ENCODE measurements at places on chromosomes 16 and 17.

GRCh38 chr16:50440991-50441390 lies 72.2 kb upstream of the BRD7 start:
- no peak for DNase-seq

GRCh38 chr16:20249211-20249610 lies 78.1 kb downstream of the GP2 start:
- no peak for DNase-seq

GRCh38 chr16:6110346-6110745 lies 1012.8 kb upstream of the EEF2KMT start:
- DNase-seq: no peak

GRCh38 chr16:52932321-52932720 lies 120.4 kb downstream of the CHD9NB start:
- no peak for DNase-seq

DNA sequence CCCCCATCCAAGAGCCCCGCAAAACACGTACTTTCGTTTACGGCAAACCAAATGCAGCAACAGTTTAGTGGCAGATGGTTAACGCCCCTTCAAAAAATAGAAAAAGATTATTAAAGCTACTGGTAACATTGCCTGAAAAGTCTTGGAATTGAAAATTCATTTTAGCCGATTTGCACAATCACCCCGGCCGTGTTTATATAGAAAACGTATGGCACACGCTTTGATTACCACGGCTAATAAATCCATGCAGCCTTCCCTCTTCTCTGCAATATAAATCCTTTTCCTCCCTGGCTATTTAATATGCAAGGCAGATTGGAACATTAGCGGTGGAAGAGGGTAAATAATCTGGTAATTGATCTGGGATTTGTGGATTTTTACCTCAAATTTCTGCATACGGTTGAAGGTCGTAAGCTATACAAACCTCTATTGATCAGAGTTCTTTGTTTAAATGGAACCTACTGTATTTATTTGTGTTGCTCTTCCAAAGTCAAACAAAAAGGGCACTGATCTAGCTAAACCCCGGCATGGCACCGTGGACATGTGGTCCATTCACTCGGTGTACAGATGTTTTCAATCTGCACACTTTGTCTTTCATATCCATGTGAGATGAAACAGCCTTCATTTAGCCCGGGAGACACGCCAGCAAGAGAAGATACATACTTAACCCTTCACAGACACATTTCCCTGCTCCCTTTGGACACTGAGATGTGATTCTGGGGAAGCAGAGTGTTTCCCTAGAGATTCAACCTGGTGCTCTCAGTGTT lies 238.1 kb upstream of the MAF start:
- DNase-seq: no peak

DNA sequence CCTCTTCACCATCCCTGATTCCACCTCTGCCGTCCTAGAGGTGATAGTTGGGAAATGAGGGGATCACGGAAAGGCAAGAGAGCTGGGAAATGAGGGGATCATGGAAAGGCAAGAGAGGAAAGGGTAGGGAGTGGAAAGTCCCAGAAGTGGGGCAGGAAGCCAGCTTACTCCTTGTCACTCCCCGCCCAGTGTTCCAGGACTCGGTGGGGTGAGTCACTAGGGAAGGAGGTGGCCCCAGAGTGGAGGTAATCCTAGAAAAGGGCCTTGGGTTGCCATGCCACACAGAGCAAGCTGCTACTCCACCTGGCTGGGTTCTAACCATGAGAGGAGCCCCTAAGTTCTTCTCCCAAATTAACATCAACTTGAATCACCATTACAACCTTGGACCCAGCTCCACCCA lies 14.8 kb downstream of the ALOXE3 start:
- DNase-seq: no peak

GRCh38 chr16:75997606-75998005 lies 271.3 kb upstream of the CPHXL start:
- DNase-seq: no peak

DNA sequence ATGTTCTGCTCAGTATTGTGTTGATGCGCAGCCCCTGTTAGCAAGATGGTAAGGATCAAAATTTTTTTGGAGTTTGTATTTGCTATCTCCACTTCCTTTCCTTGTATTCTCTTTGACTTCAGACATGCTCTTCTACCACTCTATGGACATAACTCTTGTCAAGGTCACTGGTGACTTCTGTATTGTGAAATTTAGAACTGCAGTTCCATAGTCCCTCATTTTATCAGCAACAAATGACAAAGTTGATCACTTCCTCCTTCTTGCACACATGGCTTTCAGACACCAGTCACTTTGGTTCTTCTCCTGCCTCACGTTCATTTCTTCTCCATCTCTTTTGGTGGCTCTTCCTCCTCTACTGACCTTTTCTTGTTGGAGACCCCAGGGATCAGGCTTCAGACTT lies 21.1 kb downstream of the COX11 start:
- DNase-seq: no peak

GRCh38 chr16:9817586-9817985 lies 364.6 kb downstream of the GRIN2A start:
- no peak for DNase-seq

- no peak for DNase-seq
These were observed 2.8 kb upstream of the PITPNM3 start for GRCh38 chr17:6558932-6559752.

- no peak for DNase-seq
These were observed 154.8 kb upstream of the FOXF1 start for GRCh38 chr16:86355531-86355930.

DNA sequence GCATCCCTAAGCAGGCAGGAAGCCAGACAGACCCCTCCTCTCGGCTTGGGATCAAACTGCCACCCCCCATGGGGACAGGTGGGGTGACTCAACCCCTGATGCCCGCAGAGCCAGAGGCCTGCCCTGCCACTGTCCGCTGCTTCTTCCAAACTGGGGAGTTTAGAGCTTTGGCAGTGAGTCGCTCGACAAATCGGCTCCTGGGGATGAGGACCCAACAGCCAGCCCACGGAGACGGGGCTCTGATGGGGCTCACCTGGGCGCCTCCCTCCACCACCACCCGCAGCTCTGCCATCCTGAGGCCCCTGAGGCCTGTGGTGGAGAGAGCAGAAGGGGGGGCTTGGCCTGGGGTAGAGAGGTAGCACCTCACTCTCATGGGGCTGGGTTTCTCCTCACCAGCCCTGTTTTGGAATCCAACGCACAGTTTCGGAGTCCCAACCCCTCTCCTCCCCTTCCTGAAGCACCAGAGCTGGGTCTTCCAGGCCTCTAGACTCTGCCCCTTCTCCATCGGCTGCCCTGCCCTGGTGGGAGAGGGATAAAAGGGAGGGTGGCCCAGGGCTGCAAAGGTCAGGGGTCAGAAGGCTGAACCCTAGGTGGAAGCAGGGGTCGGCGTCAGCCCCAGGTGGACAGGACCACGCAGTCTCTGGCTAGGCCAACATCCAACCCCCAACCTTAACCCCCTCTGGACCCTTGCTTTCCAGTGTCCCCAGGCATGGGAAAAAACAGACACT lies 5.8 kb downstream of the PRSS22 start:
- no peak for DNase-seq

- DNase-seq: no peak
These were observed 30.1 kb downstream of the ABCA8 start for GRCh38 chr17:68924793-68925720.

DNA sequence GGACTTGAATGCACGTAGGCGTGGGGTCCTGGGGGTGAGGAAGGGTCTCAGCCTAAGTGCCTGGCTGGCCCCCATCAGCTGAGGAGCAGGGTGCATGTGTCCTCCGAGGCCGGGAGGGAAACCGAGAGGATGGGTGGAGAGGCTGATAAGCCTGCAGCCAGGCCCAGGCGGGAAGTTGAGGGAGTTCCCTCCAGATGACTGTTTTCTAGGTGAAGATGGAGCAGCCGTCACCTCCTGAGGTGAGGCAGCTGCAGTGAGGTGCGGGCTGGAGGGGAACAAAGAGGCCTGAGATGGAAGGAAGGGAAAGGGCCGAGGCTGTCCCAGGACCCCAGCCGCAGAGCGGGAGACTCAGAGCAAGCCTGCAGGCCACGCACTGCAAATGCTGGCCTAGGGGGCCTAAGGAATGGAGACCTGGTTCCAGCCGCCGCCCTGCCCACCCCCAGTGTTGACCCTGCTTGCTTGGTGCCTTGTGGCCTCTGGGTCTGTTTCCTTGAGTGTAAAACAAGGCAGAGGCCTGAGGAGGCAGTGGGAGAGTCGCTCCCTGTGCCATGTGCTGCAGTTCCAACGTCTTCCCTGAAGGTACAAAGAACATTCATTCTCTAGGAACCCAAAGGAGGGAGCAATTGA lies 3.0 kb downstream of the PECAM1 start:
- no peak for DNase-seq

GRCh38 chr16:75181630-75182029 lies 25.3 kb downstream of the CTRB2 start:
- no peak for DNase-seq

GRCh38 chr17:48037036-48037837 lies at the start of gene COPZ2:
COPZ2 (minus strand) TSS chr17:48037797; CDS start chr17:48037777, 20 bp downstream.
- DNase-seq: peak; percentile 54

GRCh38 chr16:15770512-15770911 lies 86.3 kb downstream of the MYH11 start:
- no peak for DNase-seq

DNA sequence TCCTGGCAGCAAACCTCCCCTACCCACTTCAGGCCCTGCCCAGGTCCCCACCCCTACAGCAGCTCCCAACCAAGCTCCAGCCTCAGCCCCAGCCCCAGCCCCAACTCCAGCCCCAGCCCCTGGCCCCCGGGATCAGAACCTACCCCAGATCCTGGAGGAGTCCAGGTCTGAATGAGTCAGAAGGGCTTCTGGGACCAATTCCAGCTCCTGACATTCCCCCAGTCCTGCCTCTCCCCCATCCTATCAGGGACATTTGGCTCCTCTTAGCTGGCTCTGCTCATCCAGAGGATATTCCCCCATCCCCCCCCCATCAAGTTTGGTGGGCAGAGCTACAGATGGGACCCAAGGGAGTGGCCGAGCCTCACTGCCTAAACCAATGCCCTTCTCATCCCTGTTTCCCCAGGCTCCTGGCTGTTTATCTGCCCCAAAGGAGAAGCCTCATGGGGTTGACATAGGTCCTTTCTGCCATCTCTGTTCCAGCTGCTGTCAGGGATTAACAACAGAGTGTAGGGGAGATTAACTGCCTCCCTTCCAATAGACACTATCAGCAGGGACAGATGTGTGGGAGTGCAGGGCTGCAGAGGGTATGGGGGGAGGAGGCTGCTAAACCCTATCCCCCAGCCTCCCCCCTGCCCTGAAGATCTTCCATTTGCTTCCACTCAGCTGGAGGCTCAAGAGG lies 16.5 kb downstream of the CNTNAP1 start:
- DNase-seq: no peak

Data from activated naive CD4-positive, alpha-beta T cell (primary cell).